ENCODE measurements at places on chromosomes 3 and 15.

DNA sequence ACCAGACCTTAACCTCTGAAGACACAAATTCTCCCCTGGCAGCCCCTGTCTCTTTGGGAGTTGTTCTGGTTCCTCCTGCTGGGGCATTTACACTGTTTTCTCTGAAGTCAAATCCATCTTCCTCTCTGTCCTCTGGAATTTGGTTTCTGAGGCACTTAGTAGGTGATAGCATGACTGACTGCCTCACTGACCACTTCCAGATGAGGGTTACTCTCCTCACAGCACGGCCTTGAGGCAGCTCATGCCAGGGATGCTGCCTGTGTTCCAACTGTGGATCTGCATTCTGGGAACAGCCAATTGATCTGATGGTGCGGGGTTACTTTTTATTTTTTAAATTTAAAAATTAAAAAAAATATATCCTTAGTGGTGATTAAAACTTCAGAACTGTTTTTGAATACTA is 140.9 kb upstream of the ROPN1 start:
- H3K27ac ChIP-seq, result no peak overlapping the region
- peaks cover 17% of the 10 kb centered on the region for H3K27me3 ChIP-seq
- H3K4me3 ChIP-seq, result no peak overlapping the region
- DNase-seq, result no peak

GRCh38 chr3:5799398-5799797 is 611.9 kb downstream of the EDEM1 start:
- no peaks in the 10 kb centered on the region for H3K4me1 ChIP-seq
- H3K27me3 ChIP-seq, result no peaks in the 10 kb centered on the region
- no peak for DNase-seq
- H3K27ac ChIP-seq, result no peak overlapping the region

- H3K27ac ChIP-seq, result no peak overlapping the region
- DNase-seq, result no peak
- H3K4me1 ChIP-seq, result peaks cover 14% of the 10 kb centered on the region
- no peak overlapping the region for H3K4me3 ChIP-seq
Observed at GRCh38 chr3:120449251-120449650, 1.5 kb downstream of the FSTL1 start.

- H3K27ac ChIP-seq, result no peak overlapping the region
- peaks cover 4% of the 10 kb centered on the region for H3K27me3 ChIP-seq
- peaks cover 2% of the 10 kb centered on the region for H3K4me1 ChIP-seq
- DNase-seq, result no peak
Observed at GRCh38 chr3:25831578-25831977, 41.7 kb downstream of the OXSM start.

All from activated naive CD4-positive, alpha-beta T cell treated with anti-CD3 and anti-CD28 coated beads, Interleukin-2, amount 10 ng/mL, durations not matched to agents 7 days and 5 days (primary cell).